Adipose tissue (tissue), 3 donors: ENCODE measurements at places on chromosomes 11 and 22. TPM values are rescaled to one million over a fixed set of nuclear protein-coding genes. Genes with fewer than 3 reads are reported as not detected.

Gene WT1
- polyA plus RNA-seq, result 0.28 TPM

Gene OTOG
- polyA plus RNA-seq, result not detected

Gene OR52H1
- not detected for polyA plus RNA-seq

Gene RAG2
- polyA plus RNA-seq, result not detected

Gene PLXNB2
- polyA plus RNA-seq, result 80.4 TPM
